ENCODE measurements at places on chromosomes 16 and 17.

DNA sequence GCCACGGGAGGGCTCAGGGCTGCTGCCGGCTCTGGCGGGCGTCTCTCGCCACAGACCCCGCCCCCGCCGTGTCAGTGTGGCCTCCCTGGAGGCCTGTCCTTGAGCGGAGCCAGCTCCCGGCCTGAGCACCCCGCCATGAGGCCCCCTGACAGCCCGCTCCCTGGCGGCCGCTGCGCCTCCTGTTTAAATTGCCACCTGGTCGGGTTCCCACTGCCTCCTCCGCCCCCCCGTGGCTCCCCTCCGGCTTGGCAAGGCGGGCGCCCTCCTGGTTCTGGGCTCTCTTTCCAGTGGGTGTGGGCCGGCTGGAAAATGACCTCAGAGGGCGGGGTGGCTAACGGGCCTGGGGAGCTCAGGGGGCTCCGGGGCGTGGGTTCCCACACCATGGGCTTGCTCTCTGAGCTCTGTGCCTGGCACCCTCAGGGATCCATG, 42.1 kb upstream of the SSTR5 start:
- DNase-seq, result no peak

DNA sequence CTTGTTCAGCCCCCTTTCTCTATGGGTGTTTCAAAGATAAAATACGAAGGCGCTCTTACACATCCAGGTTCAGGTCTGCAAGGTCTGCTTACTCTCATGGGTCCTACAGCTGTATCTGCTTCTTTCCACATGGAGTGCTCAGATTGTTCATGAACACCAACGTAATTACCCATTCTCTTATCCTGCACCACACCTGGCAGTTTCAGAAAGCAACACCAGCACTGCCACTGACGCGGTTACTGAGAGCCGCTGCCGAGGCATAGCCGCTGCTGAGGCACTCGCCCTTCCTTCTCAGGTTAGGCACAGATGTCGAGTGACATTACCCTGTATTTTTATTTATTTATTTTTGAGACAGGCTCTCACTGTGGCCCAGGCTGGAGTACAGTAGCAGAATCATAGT, 147.1 kb downstream of the RPTOR start:
- no peak for DNase-seq

DNA sequence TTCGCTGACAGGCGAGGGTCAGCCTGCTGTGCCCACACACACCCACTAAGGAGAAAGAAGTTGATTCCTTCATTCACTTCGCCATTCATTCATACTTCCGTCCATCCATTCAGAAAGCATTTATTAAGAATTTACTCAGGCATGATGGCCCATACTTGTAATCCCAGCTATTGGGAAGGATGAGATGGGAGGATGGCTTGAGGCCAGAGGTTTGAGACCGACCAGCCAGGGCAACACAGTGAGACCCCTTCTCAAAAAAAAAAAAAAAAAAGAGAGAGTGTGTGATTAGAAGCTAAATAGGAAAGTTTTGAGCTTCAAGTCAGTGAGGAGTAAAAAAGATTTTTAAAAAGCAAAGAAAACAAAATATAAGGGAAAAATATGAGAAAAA, 8.7 kb downstream of the CES2 start:
- DNase-seq, result no peak

GRCh38 chr16:13866073-13866472, 53.9 kb upstream of the ERCC4 start:
- no peak for DNase-seq

GRCh38 chr17:56289321-56289720, 136.0 kb downstream of the ANKFN1 start:
- DNase-seq, result no peak

DNA sequence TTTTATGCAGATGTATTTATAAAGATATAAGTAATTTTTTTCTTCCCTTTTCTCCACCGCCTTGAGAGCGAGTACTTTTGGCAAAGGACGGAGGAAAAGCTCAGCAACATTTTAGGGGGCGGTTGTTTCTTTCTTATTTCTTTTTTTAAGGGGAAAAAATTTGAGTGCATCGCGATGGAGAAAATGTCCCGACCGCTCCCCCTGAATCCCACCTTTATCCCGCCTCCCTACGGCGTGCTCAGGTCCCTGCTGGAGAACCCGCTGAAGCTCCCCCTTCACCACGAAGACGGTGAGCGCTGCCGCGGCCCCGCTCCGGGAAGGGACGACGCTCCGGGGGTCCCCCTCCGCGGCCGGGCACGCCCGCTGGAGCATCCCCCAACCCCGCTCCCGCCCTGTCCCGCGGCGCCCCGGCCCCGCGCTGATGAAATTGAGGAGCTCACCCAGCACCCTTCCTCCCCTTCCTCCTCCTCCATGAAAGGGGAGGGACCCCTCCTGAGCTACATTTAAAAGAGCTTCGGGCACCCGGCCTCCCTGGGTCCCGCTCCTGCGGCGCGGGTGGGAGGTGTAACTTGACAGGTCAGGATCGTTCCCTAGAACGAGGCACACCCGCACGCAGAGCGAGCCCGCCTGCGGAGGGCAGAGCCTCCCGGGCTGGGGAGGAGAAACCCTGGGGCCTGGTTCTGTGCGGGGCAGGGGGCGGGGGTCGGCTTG, 706 bp downstream of the HLF start:
- DNase-seq, result peak; percentile 4

DNA sequence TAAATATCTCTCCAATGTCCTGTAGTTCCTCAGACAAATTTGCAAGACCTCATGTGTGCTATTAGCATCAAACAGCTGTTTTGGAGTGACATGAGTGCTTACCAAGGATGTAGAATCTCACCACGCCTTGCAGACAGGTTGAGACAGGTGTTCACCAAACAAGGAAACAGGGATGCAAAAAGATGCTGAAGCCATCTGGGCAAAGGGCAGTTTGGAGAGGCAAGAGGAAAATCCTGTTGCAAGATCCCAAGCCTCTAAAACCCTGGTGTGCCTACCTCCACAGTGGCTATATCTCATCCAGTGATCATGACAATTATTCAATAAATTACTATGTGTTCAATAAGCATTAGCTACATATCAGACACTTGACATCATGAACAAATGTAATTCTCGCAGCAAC, 373.7 kb downstream of the SOX9 start:
- DNase-seq, result no peak

GRCh38 chr16:49543631-49543946, 170.0 kb downstream of the C16orf78 start:
- DNase-seq, result no peak

DNA sequence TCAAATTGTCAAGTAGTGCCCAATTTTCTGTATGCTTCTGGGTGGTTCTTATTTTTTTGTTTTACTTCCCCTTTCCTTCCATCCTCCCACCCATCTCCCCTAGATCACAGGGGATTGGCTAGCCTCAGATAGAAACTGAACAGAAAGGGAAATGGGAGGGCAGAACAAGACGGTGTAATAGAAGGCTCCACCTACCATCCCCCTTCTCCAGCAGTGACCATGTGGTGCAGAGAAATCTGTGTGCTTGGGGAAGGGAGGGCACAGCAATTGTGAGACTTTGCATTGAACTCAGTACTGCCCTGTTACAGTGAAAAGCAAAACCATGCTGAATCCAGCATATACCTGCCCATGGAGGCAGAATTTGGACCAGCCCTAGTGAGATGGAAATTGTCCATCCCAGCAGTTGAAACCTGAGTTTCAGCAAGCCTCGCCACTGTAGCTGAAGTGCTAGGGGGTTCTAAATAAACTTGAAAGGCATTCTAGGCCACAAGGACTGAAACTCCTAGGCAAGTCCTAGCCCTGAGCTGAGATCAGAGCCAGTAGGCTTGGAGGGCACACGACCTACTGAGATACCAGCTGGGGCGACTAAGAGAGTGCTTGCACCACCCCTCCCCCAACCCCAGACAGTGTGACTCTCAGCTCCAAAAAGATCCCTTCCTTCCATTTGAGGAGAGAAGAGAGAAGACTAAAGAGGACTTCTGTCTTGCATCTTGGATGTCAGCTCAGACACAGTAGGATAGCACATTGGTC, 5.2 kb downstream of the SLFN11 start:
- no peak for DNase-seq

DNA sequence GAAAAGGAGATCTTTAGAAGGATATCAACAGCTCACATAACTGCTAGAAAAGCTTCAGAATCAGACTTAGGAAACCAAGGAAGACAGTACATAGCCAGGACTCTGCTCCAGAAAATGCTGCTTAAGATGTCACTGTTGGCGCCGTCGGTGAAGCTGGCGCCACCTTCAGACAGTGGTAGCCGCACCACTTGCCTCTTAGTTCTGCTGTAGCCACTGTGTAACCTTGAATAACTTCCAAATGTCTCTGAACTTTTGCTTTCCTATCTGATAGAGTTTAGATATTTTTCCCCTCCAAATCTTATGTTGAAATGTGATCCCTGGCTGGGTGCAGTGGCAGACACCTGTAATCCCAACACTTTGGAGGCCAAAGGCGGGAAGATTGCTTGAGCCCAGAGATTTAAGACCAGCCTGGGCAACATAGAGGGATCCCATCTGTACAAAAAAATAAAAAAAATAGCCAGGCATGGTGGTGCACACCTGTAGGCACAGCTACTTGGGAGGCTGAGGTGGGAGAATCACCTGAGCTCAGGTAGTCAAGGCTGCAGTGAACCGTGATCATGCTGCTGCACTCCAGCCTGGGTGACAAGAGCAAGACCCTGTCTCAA, 6.3 kb upstream of the USP31 start:
- DNase-seq, result no peak

DNA sequence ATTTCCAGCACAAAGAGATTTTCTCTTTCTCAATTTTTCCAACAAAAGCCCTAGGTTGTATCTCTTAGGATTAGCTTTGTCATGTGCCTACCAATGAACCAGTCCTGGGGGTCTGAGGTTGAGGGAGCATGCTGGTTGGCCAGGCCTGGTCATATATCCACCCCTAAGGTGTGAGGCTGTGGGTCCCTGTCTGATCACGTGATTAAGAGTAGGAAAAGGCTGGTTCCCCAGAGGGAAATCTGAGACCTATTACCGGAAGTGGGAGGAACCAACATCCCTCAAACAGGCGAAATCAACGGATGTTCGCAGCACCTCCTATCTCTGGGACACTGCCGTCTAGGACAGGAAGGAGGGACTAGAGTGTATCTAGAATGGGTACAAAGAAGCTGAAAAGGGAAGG, 185.7 kb upstream of the IRX5 start:
- no peak for DNase-seq

DNA sequence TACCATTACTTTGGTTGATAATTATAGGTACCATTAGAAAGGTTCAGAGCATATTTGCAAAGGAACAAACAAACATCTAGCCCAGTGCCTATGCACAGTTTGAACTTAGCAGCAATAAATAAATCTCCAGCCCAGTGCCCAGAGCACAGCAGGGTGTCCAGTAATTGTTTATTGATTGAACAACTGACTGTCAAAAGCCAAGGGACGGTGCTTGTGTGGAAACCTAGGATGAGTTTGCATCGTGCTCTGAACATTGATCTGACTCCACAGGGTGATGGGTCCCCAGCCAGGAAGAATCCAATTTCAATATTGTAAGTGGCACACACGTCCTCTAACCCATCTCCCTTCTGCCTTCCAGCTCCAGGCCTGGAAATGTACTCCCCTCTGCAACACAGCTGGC, 625.5 kb upstream of the C16orf82 start:
- DNase-seq, result no peak

GRCh38 chr17:32285306-32285705, 19.7 kb downstream of the RHBDL3 start:
- no peak for DNase-seq

DNA sequence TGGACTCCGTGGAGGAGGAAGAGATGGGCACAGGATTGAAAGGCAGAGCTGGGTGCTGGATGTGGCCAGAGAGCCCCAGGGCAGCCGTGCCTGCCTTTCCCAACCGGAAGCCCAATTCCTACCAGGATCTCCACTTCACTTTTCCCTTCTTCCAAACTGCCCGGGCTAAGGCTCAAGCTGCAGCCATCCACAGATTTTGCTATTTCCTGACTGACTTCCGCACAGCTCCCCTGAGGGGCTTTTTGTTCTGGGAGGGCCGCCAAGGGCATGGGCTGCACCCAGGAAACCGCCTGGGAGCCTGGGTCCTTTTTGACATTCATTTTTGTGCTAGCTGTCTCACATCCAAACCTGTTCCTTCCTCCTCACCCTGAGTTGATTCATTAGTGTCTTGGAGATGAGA, 4.2 kb downstream of the SHISA6 start:
- DNase-seq, result no peak

DNA sequence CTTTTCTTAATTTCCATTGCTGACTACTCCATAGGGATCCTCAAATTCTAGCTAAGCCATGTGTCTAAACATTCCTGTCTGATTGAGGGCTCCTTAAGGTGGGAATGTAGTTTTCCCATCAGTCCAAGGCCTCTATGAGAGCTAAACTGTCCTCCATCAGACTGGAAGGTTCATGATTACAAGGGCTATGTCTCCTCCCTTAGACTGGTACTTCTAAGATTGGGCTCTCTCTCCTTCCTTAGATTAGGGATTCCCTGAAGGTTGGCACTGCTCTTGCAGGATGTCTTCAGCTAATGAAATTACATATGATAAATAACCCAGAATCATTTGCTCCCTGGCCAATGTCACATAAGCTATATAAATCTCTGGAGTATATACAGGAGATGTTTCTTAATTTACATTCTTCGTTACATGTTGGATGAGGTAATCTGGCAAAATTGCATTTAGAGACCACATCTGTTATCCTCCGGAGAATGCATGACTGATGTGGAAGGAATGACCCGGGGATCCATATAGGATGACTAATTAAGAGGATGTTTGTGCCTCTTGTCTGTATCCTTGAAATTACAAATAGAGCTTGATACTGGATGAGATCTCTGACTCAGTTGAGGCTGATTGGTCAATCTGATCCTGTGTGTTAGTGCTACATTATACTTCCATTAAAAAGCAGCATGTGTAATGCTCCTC, 14.2 kb downstream of the B4GALNT2 start:
- DNase-seq, result no peak

GRCh38 chr16:23132775-23133463, 16.3 kb downstream of the USP31 start:
- no peak for DNase-seq

GRCh38 chr16:4213737-4214136, 28.1 kb downstream of the SRL start:
- no peak for DNase-seq

GRCh38 chr16:58027916-58028455, 2.4 kb downstream of the MMP15 start:
- no peak for DNase-seq

GRCh38 chr17:249236-249993, 68.0 kb upstream of the DOC2B start:
- no peak for DNase-seq

- DNase-seq, result no peak
Observed at GRCh38 chr17:70034158-70034557, 40.9 kb upstream of the KCNJ16 start.

- no peak for DNase-seq
Observed at GRCh38 chr16:69406780-69407331, 17.6 kb upstream of the CYB5B start.

- no peak for DNase-seq
Observed at GRCh38 chr17:76159157-76159556, 18.1 kb upstream of the FOXJ1 start.
